GM12865 (cell line): ENCODE measurements at places on chromosomes 12 and 14.

DNA sequence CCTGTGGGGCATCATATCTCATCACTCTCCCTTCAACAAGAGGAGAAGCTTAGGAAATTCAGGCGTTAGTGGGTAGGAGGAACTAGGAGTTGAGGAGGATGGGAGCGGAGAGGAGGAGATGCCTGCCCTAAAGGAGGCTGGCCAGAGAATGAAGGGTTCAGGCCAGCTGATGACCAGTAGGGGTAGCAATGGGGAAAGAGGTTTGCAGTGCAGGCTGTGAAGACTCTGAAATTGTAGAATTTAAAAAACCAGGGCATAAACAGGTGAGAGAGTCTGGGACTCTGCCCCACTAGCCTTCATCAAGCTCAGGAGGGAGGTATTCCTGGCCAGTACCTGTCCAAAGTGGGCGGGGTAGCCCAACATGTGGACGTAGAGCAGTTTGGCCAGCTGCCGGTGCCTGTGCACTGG is 809 bp downstream of the AP1G2 start:
- DNase-seq = no peak

- no peak for DNase-seq
These were observed 44.2 kb downstream of the SOCS2 start for GRCh38 chr12:93616584-93617101.

- DNase-seq = no peak
These were observed 973 bp downstream of the P2RX2 start for GRCh38 chr12:132619386-132620112.

DNA sequence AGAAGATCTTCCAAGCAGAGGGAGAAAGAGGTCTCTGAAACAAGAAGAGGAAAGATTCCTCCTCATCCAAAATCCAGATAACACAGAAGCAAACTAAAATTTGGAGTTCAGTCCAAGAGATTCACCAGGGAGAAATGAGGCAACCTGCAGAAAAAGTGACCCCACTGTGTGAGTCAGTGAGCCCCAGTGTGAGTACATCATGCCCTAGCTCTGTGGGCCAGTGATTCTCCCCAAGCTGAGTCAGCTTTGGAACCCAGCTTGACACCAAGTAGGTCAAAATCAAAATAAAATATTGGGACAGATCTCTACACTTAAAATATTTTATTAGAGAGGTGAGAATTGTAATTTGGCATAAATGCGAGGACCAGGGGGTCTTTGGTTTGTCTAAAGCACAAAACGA is 17.2 kb downstream of the CLEC2B start:
- DNase-seq = no peak

DNA sequence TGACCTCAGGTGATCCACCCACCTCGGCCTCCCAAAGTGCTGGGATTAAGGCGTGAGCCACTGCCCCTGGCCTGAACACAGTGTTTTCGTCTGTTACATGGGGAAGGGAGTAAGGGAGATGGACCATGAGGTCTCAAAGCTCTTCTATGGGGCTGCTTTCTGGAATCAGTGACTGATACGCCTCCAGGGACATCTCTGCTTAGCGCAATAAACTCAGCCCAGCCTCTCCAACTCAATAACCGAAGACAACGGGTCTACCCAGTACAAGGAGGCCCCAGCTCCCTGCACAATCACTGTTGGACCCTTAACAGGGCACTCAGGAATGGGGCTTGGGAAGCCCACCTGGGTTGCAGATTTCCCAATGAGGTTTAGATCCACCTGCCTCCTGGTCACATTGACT is 42.6 kb upstream of the CHGA start:
- no peak for DNase-seq

- DNase-seq = peak; percentile 70
These were observed 5.8 kb downstream of the CCNB1IP1 start for GRCh38 chr14:20327005-20327869.

DNA sequence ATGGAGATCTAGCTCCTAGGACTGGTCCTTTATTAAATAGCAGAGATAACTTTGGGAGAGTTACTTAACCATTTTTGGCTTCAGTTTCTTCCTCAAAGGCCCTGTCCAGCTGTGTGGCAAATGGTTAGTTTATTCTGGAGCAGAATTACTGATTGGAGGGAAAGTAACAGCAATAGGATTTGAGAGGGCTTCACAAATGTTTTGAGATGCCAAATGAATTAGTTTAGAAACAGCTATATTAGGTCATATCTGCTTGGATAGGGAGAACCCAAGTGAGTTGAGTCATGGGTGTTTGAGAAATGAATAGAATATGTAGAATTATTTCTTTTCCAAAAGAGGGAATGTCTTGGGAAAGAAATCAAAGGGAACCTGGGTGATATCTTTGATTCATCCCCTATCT is 17.5 kb downstream of the RASSF3 start:
- DNase-seq = no peak

GRCh38 chr14:91284146-91284790 is 39.8 kb upstream of the GPR68 start:
- no peak for DNase-seq

GRCh38 chr12:131121705-131122405 is 168.1 kb downstream of the ADGRD1 start:
- no peak for DNase-seq

- DNase-seq = no peak
These were observed 8.1 kb downstream of the PRKAB1 start for GRCh38 chr12:119676022-119676421.

GRCh38 chr12:76571256-76571655 is 11.7 kb upstream of the OSBPL8 start:
- no peak for DNase-seq

DNA sequence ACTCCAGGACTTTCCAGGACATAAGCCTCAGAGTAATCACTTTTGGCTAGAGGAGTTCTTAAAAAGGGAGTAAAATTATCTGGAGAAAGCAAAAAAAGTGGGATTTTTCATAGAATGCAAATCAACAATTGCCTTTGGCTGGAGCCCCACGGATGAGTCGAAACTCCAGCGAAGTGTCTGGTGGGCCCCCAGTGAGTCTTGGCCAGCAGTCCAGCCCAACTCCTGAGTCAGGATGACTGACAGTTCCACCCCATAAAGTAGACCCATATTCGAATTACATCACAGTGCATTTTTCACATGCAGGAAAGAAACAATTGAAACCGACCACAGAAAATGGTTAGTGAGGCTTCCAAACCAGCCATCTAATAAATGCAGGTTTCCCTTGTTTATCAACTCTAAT is 265.7 kb downstream of the BCL11B start:
- no peak for DNase-seq

DNA sequence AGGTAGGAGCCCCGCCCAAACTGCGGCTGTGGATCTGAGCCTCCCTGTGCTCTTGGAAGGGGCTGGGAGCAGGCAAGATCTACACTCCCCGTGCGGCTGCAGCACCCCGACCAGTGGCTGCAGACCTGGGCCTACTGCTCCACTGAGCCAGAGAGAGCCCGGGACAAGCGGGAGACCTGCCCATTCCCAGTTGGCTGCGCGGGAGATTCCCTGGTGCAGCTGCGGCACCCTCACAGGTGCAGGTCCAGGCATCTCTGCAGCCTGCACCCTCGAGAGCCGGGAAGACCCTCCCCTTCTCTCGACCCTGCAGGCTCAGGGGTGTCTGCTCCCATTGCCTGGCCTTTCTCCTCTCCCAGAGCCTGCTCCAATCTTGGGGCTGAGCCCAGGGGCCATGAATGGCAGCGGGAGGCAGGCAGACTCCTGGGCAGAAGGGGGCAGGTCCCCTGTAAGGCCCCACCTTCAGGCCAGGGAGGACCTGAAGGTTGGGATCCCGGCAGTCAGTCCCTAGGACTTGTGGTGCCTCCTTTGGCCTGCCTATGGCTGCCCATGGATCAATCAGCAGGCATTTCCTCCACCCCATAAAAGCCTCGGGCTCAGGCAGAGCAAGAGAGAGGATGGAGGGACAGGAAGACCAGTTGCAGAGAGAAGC is 8.8 kb upstream of the A2M start:
- DNase-seq = no peak

DNA sequence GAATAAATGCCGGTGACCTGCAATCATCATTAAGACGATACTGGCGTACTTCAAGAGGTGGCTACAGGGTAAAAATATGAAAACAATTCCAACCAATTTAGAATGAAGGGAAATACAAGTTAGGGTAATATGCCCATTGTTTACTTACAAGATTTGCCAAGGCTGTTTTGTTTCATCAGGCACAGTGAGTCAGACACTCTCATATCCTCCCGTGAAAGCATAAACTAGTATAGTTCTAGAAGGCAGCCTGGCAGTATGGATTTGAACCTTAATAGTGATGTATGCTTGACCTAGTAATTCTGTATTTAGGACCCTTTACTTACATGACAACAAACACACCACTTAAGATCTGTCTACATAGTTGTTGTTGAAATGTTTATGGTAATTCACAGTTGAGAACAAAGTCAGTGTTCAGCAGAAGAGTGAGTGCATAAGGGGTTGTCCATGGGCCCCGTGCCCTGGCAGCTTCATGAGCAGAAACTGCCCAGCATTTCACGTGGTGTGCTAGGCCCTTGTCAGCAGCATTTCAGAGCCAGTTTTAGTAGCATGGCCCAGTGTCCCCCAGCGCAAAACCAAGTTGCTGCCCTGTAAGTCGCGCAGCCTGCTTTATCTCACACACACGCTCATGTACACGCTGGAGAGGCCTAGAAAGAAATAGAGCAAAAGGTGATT is 80.8 kb downstream of the EP400 start:
- no peak for DNase-seq

GRCh38 chr14:68286667-68287066 is 467.1 kb downstream of the RAD51B start:
- DNase-seq = no peak

DNA sequence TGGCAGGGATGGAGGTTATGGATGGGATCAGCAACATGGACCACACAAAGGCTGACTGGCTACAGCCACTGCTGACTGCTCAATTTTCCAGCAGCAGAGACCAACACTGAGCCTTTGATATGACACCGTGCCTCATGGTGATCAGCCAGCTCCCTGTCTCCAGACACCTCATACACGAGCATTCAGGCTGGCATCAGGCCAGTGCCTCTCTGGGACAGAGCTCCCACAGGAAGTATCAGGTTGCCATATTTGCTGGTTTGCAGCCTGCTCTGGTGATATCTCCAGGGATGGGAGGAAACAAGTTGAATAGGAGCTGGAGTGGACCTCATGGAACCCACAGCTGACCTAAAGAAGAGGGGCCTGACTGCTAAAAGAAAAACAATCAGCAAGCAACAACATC is 471.2 kb upstream of the ATXN7L3B start:
- DNase-seq = no peak

DNA sequence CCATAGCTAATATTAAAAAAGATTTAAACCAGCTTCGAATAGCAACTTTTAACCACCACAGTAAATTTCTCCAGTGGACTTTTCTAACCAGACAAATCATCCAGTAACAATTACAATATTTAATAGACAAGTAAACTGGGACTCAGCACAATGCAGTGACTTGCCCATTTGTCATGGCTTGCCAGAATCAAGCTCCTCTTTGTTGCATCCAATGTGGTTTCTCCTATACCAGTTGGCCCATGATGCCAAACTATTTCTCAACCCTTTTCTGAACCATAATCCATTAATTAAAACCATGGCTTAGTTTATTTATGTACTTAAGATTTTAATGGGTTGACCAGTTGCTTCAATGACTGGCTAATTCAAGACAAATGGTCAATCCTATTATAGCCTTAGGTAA is 64.4 kb downstream of the DIO2 start:
- no peak for DNase-seq

DNA sequence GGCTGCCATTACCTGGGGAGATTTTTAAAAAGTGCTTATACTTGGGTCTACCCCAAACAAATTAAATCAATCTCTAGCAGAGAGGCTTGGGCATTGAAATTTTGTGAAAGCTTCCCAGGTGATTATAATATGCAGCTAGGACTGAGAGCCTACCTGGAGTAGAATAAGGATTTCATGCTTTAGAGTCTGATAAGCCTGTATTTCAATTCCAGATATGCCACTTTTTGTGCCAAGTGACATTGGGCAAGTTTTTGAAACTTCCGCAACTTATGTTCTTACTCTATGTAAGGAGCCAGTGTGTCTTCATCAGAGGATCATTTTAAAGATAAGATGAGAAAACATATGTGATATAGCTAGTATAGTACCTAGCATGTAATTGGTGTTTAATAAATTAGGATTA is 159.8 kb upstream of the LRIG3 start:
- no peak for DNase-seq

- no peak for DNase-seq
These were observed 88.9 kb downstream of the MED13L start for GRCh38 chr12:116188581-116188980.

GRCh38 chr14:74202113-74202512 is 37.1 kb upstream of the VSX2 start:
- no peak for DNase-seq

DNA sequence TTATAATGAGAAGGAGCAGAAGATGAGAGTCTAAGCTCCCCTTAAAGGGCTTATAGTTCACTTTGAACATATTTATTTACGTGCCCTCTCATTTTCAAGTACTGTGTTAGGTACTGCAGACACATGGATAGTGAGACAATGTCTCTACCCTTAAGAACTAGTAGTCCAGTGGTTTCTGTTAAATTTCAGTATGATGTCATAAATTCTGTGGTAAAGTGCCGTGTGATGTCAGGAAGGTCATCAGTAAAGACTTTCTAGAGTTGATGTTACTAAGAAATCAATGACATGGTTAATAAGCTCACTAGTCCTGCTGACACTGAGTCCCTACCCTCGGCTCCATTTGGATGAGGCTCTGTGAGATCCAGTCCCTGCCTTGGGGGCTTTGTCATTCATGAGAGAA is 475.6 kb downstream of the ZFP36L1 start:
- peak; percentile 53 for DNase-seq

DNA sequence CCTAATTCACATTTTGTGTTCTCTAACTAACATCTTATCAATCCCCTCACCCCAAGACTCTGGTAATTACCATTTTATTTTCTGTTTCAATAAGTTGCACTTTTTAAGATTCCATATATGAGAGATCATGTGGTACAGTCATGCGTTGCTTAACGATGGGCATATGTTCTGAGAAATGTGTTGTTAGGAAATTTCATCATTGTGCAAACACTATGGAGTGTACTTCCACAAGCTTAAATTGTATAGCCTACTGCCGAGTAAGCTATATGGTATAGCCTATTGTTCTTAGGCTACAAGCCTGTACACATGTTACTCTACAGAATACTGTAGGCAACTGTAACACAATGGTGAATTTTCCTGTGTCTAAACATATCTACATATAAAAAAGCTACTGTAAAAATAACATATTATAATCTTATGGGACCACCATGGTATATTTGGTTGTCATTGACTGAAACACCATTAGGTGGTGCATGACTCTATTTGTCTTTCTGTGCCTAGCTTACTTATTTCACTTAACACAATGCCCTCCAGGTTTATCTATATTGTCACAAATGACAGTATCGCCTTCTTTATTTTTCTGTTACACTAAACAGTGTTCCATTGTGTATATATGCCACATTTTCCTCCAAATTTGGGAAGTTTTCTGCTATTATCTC is 473.4 kb upstream of the LMO3 start:
- no peak for DNase-seq
